ENCODE measurements at places on chromosomes 6 and 20.

- no peak for DNase-seq
Observed at GRCh38 chr20:58585753-58586540, 65.1 kb upstream of the STX16 start.

DNA sequence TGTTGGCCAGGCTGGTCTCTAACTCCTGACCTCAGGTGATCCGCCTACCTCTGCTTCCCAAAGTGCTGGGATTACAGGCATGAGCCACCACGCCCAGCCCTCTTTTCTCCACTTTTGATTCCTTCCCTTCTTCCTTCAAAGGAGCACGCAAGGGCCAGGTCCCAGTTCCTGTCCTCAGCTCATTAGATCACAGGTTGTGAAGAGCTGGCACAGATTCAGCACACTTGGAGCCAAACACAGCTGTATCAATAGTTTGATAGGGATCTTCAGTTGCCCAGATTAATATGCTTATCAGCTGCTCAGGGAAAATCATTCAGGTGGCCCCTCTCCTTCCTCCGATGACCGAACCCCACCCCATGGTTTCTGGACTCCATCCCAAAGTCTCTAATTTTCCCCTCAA lies 14.4 kb upstream of the SLC22A23 start:
- no peak for DNase-seq

GRCh38 chr20:37506152-37506725 lies 14.8 kb upstream of the NNAT start:
- no peak for DNase-seq

GRCh38 chr20:5215672-5216304 lies 89.0 kb downstream of the CDS2 start:
- peak; percentile 77 for DNase-seq

DNA sequence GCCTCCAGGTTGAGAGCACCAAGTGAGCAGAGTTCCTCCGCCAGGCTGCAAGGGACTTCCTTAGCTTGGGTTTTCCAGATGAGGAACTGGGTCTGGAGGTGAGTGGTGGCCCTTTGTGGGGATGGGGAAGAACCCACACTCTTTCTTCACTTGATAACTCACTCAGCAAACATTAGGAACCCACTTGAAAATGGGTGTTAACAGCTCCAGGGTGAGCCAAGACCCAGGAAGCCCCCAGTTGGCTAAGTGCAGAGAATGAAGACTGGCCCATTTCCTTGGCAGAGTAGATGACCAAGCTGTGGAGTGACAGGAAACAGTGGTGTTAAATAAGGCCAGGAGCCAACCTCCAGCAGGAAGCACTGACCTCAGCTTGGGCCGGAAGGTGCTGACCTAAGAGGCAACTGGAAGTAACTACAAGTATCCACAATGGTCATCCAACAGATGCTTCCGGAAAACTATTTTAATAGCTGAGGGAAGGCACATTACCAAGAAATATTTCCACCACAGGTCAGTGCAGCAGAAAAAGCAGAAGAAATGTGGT lies 22.7 kb downstream of the MRPL14 start:
- DNase-seq, result no peak

DNA sequence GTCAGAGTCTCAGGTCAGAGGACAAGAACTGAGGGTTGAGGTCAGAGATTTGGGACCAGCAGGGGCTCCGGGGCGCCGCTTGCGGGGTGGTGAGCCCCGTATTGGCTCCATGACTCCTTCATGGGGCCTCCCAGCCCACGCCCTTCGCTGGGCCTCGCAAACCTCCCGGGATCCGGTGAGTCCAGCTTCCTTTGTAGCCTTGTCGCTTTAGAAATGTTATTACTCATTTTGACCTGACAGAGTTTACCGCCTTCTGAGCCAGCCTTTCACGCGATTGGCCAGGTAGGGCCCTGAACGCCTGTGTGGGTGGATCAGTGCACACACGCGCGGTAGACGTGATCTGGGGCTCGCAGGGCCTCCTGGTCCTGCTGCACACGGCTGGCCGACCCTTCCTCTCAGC lies 181.1 kb downstream of the ERMARD start:
- DNase-seq, result no peak

DNA sequence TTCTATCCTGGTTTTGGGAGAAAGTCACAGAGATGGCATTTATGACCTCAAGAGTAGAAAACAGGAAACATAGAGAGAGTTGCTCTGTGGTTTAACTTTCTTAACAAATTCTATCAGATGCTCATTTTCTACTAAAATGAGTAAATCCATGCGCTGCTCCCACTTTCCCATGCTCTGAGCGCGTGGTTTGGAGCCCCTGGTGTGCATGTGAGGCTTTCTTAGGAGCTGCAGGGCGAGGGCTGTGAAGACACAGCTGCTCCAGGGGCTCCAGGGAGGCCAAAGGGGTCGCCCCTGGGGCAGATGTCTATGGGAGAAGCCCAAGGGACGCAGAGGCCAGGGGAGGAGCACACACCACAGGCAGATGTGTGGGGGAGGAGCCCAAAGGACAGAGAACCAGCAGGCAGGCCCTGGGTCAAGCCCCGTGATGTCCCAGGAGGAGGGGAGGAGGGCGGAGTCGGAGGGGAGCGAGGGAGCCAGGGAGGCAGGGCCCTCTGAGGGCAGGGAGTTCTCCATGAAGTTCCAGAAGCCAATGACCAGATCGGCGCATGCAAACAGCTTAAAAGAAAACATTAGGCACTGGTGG lies 122.9 kb downstream of the IRF4 start:
- DNase-seq, result no peak

DNA sequence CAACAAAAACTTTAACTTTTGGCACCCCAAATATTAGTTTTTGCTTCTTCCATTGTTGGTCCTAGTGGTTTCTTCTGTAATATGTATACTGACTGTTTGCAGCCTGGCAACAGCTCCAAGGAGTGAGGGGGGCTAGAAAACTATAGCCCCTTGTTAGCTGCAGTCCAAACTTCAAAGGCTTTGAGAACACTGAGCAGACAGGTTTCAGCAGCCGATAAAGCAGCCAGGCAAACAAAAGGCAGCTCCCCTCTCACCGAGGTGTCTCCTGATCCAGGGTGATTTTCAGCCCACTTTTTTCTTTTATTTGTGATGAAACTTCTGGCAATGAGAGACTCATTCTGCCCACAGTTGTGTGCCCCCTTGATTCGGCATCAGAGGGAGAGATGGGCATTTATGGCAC lies 80.7 kb downstream of the OLIG3 start:
- DNase-seq, result no peak

- DNase-seq, result no peak
Observed at GRCh38 chr6:110756817-110757216, 58.5 kb downstream of the CDK19 start.

DNA sequence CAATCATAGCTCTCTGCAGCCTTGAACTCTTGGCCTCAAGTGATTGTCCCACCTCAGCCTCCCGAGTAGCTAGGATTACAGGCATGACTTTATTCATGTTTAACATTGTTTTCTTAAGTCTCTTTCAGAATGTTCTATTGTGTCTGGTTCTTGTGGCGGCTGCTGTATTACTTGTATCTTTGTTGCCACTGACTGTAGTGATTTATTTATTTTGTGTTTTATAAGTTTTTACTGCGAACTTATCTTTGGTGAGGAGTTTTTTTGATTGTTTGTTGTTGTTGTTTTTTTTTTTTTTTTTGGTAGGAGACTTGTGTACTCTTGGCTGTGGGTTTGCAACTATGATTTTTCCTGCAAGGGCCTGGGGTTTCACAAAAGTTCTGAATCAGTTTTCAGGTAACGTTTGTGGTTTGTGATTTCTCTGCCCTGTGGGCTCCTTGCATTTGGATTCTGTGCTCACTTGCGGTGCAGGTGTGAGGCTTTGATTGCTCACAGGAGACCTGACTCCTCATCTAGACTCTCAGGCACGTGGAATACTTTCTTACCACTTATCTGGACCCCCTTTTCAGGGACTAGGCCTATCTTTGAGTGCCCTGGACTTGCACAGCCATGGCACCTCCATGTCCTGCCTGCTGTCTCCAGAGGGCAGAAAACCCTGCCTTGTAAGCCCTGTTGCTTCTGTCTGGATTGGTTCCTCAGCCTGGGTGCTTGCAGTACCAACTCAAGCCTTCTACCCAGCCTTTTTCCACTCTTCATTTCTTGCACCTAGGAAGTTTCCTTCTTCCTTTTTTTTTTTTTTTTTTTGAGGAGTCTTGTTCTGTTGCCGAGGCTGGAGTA lies 25.2 kb downstream of the KIF25 start:
- DNase-seq, result no peak

- no peak for DNase-seq
Observed at GRCh38 chr20:38730167-38730988, 6.1 kb downstream of the SLC32A1 start.

- no peak for DNase-seq
Observed at GRCh38 chr20:36784900-36785299, 11.3 kb upstream of the DSN1 start.

DNA sequence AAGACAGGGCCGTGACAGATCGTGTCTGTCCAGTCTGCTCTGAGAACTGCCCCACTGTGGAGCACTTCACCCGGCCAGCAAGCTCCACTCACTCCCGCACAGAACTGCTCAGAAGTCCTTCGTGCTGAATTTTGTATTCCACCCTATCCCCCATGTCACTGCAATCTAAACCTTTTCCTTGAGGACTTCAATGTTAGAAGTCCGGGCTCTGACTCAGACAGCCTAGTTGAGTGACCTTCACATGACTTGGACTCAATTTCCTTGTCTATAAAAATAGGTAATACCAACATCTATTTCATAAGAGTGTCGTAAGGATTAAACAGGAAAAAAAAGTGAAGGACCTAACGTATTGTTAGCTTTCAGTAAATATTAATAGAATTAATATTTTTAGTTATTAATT lies 161.6 kb downstream of the QRSL1 start:
- DNase-seq, result no peak

DNA sequence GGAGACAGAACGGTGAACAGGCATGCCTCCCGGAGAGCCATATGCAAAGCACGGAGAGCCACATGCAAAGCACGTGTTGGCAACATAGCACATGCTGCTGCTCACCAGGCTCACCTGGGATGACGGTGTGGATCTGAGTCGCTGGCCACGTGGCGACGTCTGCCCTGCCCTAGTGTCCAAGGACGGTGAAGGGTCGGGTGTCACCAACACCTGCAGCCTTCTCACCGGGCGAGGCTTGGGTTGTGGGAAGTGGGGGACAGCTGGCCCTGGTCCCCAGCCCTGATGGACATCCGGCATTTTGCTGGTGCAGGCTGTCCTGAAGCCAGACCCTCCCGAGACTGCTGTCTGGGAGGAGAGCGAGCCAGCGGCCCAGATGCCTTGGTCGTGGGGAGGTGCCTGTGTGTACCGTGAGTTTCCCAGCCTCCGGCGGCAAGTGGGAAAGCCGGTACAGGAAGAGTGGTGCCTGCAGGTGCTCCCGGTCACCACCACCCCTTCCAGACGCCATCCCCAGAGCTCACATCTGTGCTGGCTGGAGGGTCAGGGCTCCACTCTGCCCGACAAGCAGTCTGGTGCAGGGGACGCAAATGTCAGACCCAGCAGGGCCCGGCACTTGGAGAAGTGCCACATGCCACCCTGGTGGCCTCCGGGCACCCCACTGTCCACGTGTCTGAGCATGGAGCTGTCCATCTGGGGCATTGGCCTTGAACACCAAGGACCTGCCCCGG lies 5.9 kb upstream of the ADRM1 start:
- no peak for DNase-seq

DNA sequence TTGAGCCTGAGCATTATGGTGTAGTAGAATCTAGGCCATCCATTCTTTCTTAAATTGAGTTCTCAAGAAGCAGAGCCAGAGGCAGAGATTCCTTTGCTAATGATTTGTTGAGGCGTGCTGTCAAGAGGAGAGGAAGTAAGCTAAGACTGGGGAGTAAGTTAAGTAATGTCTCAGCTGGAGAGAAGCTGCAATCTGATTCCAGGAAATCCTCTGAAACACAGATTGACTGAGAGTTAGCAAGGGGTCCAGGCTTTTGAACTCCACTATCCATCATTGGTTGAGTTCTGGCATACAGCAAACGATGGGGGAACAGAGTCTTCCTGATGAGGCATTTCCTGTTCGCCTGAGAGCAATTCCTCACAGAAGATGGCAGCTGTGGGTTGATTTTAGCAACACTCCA lies 207.4 kb upstream of the RAB32 start:
- peak; percentile 73 for DNase-seq

DNA sequence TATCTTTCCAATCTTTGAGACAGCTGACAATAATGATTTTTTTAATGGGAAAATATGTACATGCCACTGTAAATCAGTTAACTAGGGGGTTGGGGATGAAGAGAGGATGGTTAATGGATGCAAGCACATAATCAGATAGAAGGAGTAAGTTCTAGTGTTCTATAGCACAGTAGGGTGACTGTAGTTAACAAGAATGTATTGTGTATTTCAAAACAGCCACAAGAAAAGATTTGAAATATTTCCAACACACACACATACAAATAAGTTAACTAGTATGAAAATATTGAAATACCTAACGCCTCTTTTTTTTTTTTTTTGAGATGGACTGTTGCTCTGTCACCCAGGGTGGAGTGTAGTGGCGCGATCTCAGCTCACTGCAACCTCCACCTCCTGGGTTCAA lies 153.4 kb upstream of the SALL4 start:
- DNase-seq, result peak; percentile 79

DNA sequence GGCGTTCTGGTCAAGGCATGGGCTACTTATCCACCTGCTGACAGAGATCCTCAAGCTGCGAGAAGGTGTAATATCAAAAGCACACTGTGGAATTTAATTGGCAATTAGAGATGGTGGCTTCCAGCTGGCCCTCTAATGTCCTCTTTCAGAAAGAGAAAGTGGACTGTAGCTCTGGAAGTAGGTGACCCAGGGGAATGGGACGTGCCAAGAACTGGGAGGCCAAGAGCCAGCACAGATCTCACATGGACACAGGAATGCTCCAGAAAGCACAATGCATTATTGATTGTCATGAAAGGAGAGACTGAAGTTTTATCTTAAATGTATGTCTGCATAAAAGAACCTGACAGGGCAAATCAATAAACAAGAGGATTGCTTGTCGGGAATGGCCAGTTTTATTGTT lies 198.6 kb upstream of the CDH4 start:
- no peak for DNase-seq

DNA sequence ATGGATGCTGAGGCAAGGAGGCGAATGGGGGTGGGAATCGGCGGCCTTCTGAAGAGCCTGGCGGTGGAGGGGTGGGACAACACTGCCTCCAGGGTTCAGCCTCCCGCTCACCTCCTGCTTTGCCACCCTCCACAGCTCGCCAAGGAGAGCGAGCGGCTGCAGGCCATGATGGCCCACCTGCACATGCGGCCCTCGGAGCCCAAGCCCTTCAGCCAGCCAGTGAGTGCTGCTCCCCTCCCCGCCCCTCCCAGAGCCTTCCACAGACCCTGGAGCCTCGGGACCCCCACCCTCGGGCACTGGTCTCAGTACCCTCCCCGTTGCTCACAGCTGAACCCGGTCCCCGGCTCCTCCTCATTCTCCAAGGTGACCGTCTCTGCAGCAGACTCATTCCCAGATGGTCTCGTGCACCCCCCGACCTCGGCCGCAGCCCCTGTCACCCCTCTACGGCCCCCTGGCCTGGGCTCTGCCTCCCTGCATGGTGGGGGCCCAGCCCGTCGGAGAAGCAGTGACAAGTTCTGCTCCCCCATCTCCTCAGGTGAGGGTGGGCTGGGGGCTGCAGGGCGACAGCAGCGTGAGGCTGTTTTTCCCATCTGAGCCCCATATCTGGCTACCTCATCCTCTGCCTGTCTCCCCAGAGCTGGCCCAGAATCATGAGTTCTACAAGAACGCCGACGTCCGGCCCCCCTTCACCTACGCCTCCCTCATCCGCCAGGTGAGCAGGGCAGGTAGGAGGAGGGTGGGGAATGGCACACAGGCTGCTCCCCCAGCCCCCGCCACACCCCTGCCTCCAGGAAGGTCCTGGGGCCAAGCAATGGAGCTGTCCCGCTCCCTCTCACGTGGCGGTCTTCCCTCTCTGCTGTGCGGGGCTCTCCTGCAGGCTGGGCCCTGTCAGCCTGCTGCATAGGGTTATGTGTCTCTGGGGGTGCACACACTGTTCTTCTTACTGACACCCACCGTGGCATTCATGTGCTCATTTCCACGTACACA lies 43.7 kb downstream of the FOXP4 start:
- DNase-seq, result no peak
